NCI-H446 (cell line): ENCODE measurements at places on chromosomes 2 and 18.

DNA sequence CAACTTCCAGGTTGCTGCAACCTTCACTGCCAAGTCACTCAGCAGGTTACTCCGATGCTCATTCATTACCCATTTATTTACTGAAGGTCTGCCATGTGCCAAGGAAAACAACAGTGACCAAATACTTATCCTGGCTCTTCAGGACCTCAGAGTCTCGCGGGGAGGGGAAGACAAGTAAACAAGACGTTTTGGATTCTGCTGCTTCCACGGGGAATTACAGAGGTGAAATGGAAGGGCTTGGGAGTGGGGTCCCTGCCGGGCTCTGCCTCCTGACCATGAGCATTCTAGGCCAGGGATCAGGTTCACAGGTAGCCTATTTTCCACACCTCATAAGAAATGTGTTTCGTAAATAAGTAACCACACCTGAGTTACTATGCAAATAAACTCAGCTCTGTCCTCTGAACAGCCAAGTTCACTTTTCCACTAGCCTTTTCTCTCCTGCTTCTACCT, 68.1 kb downstream of the CLHC1 start:
- DNase-seq, result no peak

- no peak for DNase-seq
These were observed 73.8 kb downstream of the AQP4 start for GRCh38 chr18:26791676-26792075.

DNA sequence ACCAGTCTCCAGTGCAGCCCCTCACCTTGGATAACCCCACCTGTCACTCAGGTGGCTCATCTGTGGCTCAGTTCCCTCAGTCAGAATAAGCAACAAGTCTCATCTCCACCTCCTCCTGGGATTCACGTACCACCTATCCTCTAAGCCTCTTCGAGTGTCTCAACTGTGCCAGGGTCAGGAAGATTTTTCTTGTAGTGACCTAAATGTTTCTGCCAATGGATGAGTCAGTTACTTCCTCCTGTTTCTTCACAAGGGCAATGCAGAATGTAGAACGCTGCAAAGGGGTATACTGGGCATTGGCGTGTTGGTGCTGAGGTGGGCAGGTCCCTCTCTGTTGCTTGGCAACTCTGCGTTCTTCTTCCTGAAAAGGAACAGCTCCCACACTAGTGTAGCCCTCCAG, 213.3 kb upstream of the CXCR4 start:
- no peak for DNase-seq

DNA sequence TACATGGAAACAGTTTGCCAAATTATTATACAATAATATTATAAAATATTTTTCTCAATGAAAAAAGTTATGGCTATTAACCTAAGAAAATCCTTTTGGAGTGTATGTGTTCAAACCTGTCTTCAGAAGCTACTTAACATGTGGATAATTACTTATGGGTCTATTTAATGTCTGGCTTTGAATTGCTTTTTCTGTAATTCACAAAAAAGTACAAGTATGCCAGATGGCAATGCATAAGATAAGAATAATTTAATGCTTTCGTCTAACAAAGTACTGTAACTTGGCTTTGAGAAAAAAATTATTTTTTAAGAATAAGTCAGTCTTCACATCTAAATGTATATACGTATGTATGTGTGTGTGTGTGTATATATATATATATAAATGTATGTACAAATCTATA, 1073.0 kb downstream of the TDRD15 start:
- DNase-seq, result peak; percentile 13

DNA sequence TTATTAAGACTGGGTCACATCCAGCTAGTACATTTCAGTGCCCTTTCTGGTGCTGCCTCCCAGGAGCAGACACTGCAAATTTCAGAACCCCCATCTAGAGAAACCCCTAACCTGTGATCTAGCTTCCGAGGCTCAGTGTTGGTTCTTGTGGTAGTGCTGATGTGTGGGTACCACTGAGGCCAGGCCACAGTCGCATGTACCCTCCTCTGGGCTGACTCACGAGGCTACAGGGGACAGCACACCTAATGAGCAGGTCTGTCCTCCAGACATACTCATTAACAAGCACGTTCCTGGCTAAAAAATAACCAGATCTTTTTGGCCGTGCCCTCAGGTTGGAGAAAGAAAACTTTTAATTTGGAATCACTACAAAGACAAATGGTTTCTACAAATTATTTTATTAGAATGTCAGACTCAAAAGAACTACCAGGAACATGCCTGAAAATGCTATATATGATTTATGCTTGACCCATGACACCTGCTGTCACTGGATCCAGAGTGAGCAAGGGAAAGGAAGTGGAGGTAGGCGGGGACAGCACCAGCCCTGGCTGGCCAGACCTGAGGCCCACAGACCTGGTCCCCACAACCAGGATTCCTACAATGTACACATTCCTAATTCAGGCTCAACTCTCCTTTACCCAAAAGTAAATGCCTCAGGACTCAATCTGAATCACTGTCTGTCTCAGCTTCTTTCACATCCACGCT, 8.5 kb downstream of the CIAO1 start:
- DNase-seq, result no peak

DNA sequence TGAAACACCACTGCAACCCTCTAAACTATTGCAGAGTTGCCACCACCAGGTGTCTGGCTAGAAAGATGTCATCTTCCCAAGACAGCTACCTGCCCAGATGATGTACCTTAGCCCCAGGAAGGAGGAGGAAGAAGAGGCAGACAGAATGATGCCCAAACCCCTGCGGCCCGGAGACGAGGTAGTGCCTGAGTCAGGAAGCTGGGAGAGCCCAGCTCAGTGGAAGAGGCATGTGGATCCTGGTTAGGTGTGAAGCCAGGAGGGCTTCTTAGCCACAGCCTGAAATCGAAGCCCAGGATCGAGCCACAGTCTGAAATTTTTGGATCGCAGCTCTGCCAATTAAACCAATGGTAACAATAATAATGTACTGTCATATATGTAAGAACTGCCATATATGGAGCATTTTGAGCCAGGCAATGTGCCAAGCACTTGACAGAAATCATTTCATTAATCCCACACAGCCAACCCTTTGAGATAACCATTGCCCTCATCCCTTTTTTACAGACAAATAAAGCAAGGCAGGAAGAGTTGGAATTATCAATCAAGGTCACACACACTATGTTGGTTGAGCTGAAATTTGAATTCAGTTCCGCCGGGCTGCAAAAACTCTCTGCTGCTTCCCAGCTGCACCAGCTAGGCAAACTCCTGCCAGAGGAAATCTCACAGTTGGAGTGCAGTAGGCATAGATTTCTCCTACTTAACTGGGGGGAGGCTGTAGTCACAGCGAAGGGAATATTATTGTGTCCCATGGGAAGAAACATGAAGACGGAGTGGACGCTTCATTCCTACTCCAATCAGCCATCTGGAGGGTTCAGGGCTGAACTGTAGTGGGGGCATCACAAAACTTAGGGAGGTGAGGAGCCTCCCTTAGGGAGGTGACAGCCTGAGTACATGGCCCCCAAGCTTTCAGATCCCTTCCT, 19.4 kb upstream of the CYP1B1 start:
- peak; percentile 24 for DNase-seq
